ENCODE measurements at places on chromosomes 6 and 20.

GRCh38 chr6:43268355-43268700 lies 25.0 kb downstream of the TTBK1 start:
- no peak for DNase-seq

DNA sequence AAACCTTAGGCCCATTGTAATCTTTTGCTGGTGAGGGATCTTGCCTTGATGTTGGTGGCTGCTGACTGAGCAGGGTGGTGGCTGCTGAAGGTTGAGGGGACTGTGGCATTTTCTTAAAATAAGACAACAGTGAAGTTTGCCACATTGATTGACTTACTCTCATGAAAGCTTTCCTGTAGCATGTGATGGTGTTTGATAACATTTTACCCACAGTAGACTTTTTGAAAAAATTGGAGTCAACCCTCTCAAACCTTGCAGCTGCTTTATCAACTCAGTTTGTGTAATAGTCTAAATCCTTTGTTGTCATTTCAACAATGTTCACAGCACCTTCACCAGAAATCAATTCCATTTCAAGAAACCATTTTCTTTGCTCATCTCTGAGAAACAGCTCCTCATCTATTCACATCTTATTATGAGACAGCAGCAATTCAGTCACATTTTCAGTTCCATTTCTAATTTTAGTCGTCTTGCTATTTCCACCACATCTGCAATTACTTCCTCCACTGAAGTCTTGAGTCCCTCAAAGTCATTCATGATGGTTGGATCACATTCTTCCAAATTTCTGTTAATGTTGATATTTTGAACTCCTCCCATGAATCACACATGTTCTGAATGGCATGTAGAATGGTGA lies 37.2 kb downstream of the CST9L start:
- DNase-seq: no peak

GRCh38 chr6:139570166-139570565 lies 195.7 kb upstream of the CITED2 start:
- no peak for DNase-seq

DNA sequence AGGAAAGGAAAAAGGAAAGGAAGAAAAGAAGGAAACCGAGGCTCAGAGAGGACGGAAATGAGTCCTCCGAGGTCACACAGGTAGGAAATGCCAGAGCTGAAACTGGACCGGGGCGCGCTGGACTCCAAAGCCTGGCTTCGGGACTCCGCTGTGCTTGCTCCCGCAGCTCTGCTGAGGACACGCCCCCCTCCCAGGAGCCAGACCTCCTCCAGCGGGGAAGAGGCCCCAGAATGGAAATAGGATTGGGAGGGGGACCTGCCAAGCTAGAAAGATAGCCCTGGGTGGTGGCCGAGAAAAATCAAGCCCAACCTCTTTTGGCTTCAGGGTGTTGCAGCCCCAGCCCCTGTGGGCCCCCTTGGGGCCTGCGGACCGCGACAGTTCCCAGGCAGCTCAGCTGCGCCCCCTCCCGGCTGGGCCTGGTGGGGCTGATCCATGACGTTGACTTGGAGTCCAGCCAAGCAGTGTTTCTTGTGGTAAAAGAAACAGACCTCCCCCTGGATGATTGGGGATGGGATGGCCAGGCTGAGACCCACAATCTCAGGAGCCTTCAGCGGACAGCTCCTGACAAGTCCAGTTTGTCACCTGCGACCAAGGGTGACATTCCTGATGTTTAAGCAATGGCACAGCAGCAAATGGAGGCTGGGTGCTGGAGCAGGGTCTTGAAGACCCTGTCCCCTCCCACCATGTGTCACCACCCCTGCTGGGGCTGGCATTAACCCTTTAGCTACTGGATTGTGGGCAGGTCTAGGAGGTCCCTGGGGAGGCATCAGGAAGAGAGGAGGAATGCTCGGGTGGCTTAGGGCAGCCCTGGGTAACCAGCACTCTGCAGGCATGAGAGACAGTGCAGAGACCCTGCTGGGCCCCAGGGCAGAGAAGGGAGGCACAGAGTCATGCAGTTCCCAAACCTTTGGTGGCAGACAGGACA lies 55.4 kb downstream of the RIPOR3 start:
- peak; percentile 49 for DNase-seq

GRCh38 chr6:4658486-4658885 lies 117.7 kb upstream of the CDYL start:
- no peak for DNase-seq

- peak; percentile 5 for DNase-seq
Observed at GRCh38 chr6:143859891-143860660, 4.2 kb upstream of the ZC2HC1B start.
